ENCODE measurements at places on chromosomes 3 and 15.

GRCh38 chr15:42775416-42775815, 38.5 kb upstream of the CDAN1 start:
- no peak for DNase-seq

GRCh38 chr15:59170295-59171066, 36.2 kb upstream of the LDHAL6B start:
- DNase-seq = no peak

DNA sequence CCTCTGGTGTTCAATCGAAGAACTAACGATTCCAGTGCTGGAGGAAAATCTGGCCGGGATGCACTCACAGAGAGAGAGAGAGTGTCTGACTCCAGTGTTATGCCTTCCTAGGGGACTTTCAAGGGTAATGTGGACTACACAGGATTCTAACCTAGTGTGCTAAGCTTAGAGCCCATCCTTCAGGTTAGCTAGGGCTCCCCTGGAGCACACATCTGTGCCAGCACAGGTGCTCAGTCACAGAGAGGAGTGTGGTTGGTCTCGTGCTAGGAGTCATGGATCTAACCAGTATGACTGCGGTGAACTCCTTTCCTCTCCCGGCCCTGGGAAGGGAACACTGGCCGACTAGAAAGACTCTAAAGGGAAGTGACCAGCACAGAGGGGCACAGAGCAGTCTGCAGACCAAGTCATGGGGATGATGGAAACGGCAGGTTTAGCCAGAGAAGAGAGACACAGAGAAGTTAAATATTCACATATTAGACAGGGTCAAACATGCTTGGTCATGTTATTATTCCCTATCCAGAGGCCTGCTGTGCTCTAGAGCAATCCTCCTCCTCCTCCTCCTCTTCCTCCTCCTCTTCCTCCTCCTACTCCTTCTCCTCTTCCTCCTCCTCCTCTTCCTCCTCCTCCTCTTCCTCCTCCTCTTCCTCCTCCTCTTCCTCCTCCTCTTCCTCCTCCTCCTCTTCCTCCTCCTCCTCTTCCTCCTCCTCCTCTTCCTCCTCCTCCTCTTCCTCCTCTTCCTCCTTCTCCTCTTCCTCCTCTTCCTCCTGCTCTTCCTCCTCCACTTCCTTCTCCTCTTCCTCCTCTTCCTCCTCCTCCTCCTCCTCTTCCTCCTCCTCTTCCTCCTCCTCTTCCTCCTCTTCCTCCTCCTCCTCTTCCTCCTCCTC, 280.3 kb downstream of the XXYLT1 start:
- DNase-seq = no peak

DNA sequence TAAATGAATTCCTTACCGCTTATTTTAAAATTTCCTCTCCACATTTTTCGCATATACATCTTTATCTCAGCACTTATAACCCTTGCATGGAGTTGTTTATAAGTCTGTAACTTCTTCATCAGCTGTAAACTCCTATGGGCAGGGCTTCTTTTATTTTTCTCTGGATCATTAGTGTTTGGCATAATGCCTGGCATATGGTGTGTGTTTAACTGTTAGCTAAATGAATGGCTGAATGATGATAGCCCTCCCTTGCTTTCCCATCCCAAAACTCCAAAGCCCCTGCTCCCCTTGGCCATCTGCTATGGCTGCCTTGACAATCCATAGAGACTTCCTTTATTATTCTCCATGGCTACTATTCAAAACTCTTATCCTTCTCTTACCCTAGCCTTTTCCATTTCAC, 48.1 kb upstream of the SEMA6D start:
- DNase-seq = no peak

Measured in activated T-helper 1 cell treated with anti-CD3 and anti-CD28 coated beads, Interleukin-2, amount 50 U/mL, for 16 hours (primary cell).